Stimulated activated CD4-positive, alpha-beta T cell treated with anti-CD3 and anti-CD28 coated beads, TNF-alpha, amount 100 ng/mL, for 24 hours (primary cell): ENCODE measurements at places on chromosomes 7 and 10.

DNA sequence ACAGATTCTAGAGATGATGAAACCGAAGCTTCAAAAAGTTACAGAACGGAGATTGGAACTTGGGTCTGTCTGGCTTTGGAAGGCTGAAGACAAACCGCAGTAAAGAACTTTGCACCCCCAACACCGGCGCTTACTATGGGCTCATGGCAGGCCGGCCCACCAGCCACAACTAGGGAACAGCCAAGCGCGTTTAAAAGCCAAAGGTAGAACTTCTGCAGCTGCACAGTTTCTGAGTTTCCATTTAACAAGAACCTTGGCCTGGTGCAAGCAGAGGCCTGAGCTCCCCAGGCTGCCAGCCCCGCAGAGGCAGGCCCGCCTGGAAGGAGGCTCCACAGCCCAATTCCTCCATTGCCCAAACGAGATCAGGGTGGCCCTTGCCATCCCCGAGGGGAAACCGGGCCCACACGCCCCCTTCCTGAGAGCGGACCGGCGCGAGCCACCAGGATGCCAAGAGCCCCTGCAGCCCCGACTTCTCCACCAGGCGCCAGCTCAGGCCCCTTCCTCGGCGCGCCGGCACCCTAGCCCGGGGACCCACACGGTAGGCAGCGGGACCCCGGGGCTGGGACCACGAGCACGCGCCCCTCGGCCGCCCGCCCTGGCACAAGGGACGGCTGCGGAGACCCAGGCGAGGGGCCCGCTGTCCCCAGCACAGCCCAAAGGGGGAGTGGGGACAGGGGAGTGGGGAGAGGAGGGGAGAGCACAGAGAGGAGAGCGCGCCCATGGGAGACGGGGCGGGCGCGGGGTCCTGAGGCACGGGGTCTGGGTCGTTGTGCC is 566 bp downstream of the MAD1L1 start:
- DNase-seq: no peak

- DNase-seq: no peak
These were observed 592.5 kb downstream of the ARL4A start for GRCh38 chr7:13279854-13280435.

DNA sequence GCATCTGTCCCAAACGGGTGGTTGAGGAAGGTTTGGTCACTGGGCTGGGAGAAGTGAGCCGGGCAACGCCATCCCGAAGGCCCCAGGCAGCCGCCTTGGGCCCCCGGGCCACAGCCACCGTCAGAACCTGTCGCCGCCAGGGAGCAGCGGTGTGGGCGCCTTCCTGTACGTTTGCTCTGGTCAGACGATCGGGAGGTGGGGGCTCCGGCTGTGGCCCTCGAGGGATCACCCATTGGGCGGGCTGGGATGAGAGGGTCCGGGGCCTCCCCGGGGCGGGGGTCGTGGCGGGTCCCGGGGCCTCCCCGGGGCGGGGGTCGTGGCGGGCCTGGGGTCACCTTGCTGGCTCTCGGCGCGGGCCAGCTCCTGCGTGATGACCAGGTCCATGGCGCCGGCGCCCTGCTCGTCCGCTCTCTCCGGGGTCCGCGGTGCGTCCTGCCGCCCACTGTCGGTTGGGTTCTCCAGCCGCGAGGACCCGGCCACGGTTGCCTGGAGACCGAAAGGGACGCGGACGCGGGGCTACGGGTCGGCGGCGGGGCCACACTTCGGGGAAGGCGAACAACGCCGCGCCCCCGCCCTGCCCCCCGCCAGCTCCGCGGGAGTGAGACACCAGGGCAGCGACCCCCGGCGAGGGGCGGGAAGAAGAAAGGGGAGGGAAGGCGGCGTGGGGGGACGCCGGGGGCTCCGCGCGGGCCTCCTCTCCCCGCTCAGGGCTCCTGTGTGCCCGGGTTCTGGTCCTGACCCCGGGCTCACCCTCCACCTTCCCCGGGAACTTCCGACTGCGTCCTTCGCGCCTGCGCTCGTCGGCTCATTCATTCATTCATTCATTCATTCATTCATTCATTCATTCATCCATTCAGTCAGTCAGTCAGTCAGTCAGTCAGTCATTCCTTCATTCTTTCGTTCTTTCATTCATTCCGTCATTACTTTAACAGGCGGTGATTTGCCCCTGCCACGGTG is at the start of gene CFAP46:
CFAP46 (minus strand) TSS at position 470 of the 957 bp plus-strand sequence; CDS start at position 384, 86 bp downstream.
- DNase-seq: no peak

DNA sequence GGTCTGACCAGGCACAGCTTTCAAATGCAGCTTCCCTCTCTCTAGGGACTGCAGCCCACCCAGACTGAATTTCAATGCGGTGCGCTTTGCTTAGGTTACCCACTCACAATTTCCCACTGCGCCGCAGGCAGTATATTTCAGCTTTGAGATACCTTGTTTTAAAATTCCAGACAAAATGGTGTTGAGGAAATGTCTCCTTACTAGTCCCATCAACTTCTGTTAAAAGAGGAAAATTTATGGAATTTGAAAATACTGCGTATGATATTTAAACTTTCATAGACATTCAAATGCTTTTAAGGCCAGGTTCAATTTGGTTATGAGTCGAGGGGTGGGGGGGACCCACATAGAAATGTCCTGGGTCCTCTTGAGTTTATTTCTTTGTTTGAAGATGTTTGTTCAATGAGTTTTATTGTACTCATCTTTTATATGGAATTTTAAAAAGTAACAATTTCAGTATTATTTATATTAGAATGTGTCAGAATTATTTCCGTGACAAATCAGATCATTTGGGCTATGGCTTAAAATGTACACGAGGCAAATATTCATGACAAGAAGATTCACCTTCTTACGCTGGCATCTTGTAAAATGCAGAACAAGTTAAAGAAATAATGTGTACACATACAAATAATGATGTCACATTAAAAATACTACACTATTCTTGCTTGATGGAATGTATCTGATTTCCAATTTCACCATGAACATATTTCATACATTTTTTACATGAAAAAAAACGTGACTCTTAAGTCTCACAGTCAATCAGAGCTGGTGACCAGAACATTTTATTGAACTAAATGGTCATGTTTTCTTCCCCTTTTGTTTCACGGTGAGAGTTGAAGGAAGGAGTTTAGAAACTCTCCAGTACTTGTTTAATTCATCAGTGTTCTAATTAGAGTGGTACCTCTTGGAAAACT is 1.3 kb downstream of the IKZF1 start:
- no peak for DNase-seq

- DNase-seq: no peak
These were observed 84.0 kb downstream of the ORC5 start for GRCh38 chr7:104123786-104124185.

DNA sequence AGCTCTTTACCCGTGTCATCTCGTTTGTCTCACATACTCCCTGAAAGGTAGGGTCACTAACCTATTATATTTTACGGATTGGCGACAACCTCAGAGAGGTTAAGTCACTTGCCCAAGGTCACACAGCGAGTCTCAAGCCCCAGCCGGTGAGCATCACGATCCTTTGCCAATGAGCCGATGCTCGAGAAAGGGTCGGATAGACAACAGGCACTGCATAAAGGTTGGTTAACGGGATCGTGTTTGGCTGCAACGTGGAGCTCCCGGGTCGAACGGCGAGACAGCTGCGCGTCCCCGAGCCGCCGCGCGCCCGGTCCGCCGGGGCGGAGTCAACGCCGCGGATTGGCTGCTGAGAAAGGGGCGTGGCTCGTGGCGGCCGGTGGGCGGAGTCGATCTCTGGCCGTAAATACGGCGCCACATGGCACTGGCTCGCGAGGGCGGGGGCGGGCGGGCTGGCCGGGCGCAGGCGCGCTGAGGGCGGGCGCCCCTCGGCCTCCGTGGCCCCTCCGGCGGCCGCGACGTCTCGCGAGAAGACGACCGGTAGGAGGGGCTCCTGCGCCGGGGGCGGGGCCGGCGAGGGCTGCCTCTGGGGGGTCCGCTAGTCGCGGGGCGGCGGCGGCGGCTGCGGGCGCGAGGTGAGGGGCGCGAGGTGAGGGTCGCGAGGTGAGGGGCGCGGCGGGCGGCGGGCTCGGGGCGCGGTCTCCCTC is at the start of gene CHST12:
CHST12 (plus strand) TSS at position 598 of the 704 bp plus-strand sequence. CDS start 29,029 bp downstream, outside the sequence.
- peak; percentile 82 for DNase-seq

GRCh38 chr10:71622154-71622526 is 97.4 kb downstream of the C10orf105 start:
- DNase-seq: no peak

- DNase-seq: no peak
These were observed 83.5 kb upstream of the INSIG1 start for GRCh38 chr7:155213955-155214740.
